ENCODE measurements at places on chromosomes 12 and 14.
A peak's percentile ranks its signal among the peaks of the same experiment; 100 is the strongest.

GRCh38 chr12:131422187-131422520 lies 288.7 kb upstream of the SFSWAP start:
- DNase-seq, result no peak

GRCh38 chr14:93999573-93999972 lies 2.5 kb downstream of the CCDC197 start:
- DNase-seq, result peak; percentile 43

DNA sequence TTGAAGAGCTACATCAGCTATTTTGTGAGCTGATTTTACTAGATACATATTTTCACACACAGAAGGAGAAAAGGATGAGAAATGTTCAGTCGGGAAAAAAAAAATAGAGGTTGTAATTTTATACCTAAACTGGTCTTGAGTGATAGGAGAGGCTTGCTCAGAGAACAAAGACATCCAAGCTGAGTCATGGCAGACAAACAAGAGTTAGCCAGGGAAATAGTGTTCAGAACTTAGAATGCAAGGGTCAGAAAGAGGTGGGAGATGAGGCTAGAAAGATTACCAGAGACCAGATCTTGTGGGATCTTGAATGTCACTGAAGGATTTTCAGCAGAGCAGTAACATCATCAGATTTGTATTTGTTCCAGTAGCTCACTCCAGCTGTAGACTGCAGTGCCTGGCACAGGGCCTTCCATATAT lies 121.9 kb upstream of the ATF1 start:
- no peak for DNase-seq

GRCh38 chr12:127054531-127054930 lies 1212.4 kb upstream of the TMEM132C start:
- no peak for DNase-seq

GRCh38 chr12:44874981-44875416 lies 1.1 kb downstream of the NELL2 start:
- peak; percentile 64 for DNase-seq

DNA sequence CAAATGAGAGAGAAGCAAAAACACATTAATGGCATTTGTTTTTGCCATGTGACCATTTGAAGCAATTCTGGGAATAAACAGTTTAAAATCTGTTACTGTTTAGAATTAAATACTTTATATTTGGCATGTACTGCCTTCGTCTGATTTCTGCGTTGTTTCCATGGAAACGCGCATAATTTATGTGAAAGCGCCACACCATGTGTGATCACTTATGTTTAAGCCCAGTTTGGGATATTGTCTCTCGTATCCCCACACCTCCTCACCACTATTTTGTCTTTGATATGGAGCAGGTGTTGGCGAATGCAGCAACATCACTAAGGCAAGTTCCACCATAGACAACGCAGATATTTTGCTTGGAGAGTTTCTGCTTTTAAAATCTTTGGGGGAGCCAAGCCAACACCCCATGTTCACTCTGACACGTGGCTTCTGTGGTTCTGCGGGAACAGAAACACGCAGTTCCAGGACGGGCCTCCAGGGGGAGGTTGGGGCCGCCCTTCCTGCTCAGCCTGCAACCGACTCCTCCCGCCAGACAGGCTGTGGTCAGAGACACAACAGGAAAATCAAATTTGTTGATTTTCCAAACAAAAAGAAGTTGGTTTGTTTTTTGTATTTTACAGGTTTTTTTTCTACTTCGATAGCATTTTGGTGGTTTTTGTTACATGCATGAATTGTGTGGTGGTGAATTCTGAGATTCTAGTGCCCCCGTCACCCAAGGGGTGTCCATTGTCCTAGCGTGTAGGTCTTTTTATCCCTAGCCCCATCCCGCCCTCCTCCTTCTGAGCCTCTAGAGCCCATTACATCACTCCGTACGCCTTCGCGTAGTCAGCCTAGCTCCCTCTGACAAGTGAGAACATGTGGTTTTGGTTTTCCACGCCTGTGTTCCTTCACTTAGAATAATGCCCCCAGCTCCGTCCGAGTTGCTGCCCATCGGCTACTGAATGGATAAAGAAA lies 101.9 kb upstream of the SFSWAP start:
- peak; percentile 56 for DNase-seq

- DNase-seq, result no peak
These were observed 15.7 kb upstream of the GALNT6 start for GRCh38 chr12:51406859-51407258.

GRCh38 chr12:114674251-114675047 lies 9.5 kb downstream of the TBX3 start:
- DNase-seq, result no peak

DNA sequence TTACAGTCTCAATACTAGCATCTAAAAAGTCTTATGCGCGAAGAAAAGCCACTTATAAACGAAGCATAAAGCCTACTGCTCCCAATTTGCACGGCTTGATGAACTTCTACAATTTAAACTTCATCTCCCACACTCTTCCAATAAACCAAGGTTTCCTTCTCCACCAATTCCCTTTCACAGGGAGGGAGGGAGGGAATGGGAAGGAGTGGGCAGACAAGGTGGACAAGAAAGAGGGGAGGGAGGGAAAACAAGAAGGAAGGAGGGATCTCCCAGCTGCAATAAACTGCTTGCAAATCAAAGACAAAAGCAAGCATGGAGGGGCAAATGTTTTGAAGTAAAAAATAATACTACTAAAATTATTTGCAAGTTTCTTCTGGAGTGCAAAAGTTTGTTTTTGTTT lies 64.5 kb downstream of the MED13L start:
- DNase-seq, result peak; percentile 15

DNA sequence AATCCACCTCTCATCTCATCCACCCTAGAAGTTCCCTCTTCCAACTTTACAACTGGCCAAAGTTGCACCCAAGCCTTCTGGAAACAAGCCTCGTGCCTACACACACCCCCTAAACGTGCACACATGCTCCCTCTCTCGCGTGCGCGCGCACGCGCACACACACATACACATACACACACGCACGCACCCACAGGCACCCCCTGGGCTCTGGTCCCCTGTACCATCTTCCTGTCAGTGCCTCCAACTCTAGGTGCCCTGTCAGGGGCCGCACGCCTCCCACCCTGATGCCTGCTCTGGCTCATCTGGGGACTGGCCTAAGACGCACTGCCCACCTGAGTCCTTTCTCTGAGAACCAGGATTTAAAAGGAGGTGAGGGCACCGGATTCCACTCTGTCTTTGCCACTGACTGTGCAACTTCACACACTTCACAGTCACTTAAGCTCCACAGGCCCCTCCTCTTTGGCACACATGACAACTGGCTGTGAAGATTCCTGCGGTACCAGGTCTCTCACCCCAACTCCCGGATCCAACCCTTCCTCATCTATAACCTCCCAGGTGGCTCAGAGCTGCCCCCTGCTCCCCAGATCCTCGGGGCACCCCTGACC lies 45.5 kb downstream of the TESC start:
- DNase-seq, result no peak

DNA sequence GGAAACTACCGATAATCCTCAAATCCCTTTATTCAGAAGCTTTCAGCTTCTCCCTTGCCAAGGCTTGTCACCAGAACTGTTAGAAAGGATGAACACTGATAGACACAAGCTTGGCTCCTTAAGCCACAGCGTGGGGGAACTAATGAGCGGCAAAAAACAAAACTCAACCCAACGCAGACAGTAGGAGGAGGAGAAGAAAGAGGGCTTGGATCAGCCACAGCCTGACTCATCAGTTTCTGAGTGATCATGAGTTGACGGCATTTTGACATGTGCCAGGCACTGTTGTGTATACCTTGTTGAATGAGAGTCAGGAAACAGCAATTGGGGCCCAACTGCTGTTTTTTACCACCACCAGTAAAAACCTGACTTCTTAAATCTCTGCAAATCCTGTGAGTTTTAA lies 23.7 kb downstream of the PLXNC1 start:
- peak; percentile 46 for DNase-seq

GRCh38 chr14:22412926-22413411 lies 176.1 kb downstream of the DAD1 start:
- no peak for DNase-seq

DNA sequence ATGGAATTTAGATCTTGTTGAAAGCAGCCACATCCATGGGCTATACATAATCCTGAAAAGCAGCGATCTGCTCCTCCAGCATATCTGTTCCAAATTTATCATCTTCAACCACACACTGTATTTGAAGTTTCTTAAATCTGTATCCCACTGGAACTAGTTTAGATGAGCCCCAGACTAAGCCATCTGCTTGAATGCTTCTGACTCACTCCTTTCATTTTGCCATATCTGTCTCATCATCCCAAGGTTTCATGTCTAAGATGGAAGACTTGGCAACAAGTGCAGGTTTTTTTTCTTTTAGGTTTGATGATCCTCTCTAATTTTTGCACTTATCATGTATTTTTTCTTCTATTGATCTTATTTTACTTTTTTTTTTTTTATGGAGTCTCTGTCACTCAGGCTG lies 54.4 kb upstream of the TMEM263 start:
- no peak for DNase-seq

DNA sequence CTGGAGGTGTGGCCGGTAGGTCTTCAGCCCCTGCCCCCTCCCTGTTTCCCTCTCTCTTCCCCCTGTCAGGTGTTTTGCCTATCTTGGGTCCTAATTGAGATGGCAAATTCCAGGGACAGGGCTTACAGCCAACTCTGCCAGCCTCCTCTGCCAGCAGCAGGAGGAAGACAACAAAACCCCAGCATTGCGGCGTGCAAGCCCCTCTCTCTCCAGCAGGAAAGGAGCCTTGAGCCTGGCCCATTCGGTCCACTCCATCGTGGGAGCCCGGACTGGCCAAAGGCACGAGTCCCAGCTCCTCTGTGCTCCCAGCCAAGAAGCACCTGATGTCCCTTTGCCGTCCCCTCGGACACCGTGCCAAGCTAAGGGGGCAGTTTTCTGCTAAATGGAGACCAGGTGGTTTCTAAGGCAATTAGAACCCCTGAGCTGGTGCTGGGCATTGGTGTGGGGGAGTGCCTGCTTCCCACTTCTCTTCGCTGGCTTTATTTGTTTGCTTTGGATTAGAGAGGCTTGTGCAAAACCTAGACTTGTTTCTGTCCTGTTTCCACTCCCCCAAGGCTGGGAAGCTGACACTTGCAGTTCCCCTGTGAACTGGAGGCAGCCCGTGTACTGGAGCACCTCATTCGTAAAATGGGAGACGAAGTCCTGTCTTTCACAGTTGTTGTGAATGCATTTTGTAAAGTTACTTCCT lies 57.1 kb upstream of the LHX5 start:
- no peak for DNase-seq

DNA sequence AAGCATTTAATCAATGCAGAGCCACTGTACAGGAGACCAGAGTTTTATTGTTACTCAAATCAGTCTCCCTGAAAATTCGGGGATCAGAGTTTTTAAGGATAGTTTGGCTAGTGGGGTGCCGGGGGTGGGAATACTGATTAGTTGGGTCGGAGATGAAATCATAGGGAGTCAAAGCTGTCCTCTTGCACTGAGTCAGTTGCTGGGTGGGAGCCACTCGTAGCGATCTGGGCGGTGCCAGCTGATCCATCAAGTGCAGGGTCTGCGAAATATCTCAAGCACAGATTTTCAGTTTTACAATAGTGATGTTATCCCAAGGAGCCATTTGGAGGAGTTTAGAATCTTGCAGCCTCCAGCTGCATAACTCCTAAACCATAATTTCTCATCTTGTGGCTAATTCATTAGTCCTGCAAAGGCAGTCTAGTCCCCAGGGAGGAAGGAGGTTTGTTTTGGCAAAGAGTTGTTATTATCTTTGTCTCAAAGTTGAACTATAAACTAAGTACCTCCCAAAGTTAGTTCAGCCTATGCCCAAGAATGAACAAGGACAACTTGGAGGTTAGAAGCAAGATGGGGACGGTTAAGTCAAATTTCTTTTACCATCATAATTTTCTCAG lies 169.4 kb upstream of the PLEKHG7 start:
- DNase-seq, result no peak

DNA sequence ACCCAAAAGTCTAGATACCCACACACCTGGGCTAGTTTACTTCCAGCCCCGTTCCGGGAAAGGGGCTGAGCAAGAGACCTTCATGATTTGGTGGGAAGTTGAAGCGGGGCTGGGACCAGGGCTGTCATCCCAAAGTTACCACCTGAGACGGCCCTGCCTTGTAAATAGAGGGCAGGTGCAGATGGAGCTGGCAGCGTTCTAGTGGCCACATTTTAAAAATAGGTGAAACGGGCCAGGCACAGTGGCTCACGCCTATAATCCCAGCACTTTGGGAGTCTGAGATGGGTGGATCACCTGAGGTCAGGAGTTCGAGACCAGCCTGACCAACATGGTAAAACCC lies 43.4 kb downstream of the NFKBIA start:
- no peak for DNase-seq

GRCh38 chr12:84276215-84276614 lies 636.4 kb downstream of the SLC6A15 start:
- DNase-seq, result peak; percentile 26

- DNase-seq, result no peak
These were observed 159.4 kb downstream of the SLC5A8 start for GRCh38 chr12:101050631-101051030.

- DNase-seq, result no peak
These were observed 117.0 kb upstream of the CCDC198 start for GRCh38 chr14:57610631-57611030.

- DNase-seq, result no peak
These were observed 30.8 kb upstream of the HSPB8 start for GRCh38 chr12:119147847-119148448.

GRCh38 chr12:54629925-54630324 lies 4.8 kb downstream of the LACRT start:
- no peak for DNase-seq

DNA sequence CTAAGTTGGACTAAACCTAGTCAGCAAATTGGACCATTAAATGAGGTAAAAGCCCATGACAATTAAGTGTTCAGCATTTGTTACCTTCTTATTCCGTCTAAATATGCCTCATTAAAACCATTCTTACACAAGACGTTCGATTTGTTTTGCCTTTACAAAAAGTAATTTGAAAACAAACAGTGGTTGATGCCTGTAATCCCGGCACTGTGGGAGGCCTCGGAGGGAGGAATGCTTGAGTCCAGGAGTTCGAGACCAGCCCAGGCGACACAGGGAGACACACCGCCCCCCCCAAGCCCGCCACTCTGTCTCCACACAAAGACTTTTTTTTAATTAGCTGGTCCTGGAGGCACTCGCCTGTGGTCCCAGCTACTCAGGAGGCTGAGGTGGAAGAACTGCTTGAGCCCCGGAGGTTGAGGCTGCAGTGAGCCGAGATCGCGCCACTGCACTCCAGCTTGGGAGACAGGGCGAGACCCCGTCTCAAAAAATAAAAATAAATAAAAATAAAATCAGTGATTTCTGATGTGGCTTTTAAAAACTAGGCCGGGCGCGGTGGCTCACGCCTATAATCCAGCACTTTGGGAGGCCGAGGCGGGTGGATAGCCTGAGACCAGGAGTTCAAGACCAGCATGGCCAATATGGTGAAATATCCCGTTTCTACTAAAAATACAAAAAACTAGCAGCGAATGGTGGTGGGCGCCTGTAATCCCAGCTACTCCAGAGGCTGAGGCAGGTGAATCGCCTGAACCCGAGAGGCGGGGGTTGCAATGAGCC lies 856 bp upstream of the EIF4B start:
- peak; percentile 58 for DNase-seq

GRCh38 chr12:19894803-19895202 lies 455.5 kb downstream of the AEBP2 start:
- no peak for DNase-seq

GRCh38 chr14:33737446-33737845 lies 213.4 kb downstream of the EGLN3 start:
- no peak for DNase-seq

- DNase-seq, result no peak
These were observed 298.9 kb downstream of the ITPR2 start for GRCh38 chr12:26534071-26534470.

- peak; percentile 15 for DNase-seq
These were observed 11.9 kb downstream of the TMTC3 start for GRCh38 chr12:88153959-88154358.
